ENCODE measurements at places on chromosomes 5 and 9. TPM values are rescaled to one million over a fixed set of nuclear protein-coding genes. Genes with fewer than 3 reads are reported as not detected.

HMGCR gene
- total RNA-seq = 199 TPM

PCSK5 gene
- total RNA-seq = 10.7 TPM

GLRA1 gene
- total RNA-seq = not detected

GRCh38 chr5:43193894-43194265, 1.9 kb downstream of the NIM1K start:
- no peak for DNase-seq

CDKN2A gene
- total RNA-seq = 0.69 TPM

DNA sequence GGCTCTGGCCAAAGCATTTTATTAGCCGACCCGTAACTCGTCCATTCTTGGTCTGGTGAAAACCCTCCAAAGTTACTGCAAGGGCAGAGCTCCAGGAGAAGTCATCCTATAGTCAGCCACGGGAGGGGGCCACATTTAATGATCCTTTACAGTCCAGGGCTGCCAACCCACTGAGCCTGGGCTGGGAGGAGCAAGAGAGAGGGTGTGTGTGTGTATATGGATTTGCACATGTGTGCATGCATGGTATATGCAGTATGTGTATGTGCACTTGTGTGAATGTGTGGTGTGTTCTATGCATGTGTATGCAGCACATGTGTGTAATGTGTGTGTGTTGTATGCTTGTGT, 4.2 kb upstream of the RASGEF1C start:
- no peak for DNase-seq

OCLN gene
- 76.3 TPM for total RNA-seq

ODF2 gene
- total RNA-seq = 19.9 TPM

NIPAL4 gene
- total RNA-seq = 0.20 TPM

GRCh38 chr9:69400470-69400869, 75.5 kb downstream of the ENTREP1 start:
- no peak for DNase-seq

DNA sequence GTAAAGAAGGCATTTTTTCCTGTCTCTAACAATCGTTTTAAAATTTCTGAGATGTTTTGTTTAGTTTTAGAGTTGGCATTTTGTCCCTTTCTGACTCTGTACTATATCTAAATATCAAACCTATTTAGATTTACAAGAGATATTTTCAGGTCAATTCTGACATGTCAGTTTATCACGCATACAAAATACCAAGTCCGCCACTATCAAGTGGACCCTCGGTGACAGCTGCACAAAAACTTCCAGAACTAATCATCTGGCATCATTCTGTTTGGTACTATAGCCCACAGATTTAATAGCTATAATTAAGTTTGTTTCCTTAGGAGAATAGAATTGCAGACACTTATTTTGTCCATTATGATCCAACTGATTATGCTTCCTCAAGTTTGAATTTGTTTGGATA, 1278.2 kb downstream of the CDH12 start:
- no peak for DNase-seq

- no peak for DNase-seq
These were observed 279.7 kb downstream of the NTRK2 start for GRCh38 chr9:84949258-84949657.

ZBTB6 gene
- 9.3 TPM for total RNA-seq

CKMT2 gene
- total RNA-seq = 2.4 TPM

- no peak for DNase-seq
These were observed 53.6 kb upstream of the CCNG1 start for GRCh38 chr5:163383754-163384153.

- DNase-seq = no peak
These were observed 364.2 kb upstream of the PDE4D start for GRCh38 chr5:60257596-60258271.

DNA sequence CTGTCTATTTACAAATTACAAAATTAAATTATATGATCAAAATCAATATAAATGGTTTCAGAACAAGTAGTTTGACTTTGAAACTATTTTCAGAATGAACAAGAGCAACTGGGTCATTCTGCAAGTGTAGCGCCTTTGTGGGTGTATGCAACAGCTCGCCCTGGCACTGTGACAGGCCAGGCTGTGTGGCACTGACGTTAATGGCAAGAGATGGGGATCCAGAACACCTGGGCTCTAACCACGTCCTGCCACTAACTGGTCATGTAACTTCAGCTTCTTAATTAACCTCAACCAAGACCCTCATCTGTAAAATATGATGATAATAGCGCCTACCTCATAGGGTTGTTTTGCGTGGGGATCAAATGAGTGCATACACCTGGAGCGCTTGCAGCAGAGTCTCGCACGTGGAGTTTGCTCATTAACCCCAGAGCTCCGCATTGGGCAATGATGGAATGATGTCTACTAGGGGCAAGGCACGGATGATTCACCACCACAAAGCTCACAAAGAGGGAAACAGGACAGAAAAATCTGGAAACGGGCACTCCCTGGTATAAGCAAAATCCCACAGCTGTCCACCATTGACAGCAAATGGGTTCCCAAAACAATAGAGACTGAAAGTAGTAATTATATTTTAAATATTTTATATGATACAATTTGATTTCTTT, 639.4 kb downstream of the SEMA5A start:
- DNase-seq = no peak

PIP5K1B gene
- 6.1 TPM for total RNA-seq

GRCh38 chr5:146321571-146321970, 17.1 kb upstream of the POU4F3 start:
- DNase-seq = no peak

PPP3R2 gene
- not detected for total RNA-seq

CATSPER3 gene
- total RNA-seq = not detected

DNA sequence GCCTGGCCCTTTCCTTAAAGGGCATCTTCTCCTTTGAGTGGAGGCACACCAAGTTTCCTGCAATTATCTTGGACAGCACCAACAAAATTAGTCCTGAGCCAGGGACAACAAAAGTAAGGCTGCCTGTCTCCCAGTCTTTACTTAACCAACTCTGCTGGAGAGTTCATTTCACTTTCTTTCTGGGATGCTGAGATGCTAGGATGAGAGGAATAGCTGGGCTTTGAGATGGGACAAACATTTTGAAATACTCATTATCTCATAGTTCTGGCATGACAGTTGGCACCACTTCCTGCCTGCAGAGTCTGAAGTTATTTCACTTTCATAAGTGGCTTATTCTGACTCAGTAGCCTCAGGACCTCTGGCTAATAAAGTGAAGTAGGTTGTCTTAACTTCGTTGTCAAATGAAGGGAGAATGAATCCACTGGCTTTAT, 157.0 kb downstream of the C9orf152 start:
- no peak for DNase-seq

DNA sequence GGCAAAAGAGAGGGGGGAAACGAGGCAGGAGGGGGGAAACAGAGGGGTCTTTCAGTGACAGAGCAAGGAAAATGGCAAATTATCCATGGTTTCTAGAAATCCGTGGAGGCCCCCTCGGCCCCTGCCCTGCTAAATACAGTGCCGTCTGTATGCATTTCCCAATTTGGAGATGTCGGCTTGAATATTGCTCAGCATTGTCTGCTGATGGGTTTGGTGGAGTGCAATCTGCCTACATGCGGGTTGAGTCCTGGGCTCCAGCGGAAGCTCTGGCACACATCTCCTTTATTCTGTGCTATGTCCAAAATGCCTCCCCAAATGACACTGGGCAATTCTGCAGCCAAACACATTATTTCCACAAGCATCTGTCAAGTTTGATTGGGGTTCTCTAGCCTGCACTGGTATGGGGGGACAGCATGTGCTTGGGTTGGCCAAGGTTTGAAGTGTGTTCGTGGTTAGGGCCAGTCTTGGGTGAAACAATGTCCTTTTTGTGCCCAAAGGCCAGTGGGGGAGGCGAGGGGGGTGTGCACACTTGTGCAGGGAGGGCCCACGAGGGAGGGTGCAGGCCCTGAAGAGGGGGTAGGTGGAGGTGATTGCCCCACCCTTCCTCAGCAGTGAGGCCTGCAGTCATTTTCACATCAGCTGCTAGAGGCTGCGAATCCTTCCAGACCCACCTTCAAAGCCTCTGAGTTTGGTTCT, 6.2 kb upstream of the NEUROG1 start:
- DNase-seq = no peak

DNA sequence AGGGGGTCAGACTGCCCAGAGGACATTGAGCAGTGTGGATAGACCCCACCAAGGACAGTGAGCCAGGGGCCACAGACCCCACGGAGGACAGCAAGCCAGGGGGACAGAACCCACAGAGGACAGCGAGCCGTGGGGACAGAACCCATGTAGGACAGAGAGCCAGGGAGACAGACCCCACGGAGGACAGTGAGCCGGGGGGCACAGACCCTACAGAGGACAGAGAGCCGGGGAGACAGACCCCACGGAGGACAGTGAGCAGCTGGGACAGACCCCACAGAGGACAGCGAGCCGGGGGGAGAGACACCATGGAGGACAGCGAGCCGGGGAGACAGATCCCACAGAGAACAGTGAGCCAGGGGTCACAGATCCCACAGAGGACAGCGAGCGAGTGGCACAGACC, 3.4 kb upstream of the ZDHHC11 start:
- no peak for DNase-seq

DNA sequence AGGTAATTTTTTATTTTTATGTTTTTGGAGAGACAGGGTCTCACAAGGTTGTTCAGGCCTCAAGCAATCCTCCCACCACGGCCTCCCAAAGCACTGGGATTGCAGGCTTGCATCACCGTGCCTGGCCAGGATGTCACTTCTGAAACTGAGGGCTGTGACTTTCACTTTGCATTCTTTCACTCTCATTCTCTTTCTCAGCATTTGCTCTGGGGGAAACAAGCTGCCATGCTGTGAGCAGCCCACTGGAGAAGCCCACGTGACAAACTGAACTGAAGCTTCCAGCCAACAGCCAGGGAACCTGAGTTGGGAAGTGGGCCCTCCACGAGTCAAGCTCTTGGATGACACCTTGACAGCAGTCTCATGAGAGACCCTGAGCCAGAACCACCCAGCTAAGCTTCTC, 109.4 kb downstream of the C5orf15 start:
- no peak for DNase-seq

SLC45A2 gene
- not detected for total RNA-seq

DNA sequence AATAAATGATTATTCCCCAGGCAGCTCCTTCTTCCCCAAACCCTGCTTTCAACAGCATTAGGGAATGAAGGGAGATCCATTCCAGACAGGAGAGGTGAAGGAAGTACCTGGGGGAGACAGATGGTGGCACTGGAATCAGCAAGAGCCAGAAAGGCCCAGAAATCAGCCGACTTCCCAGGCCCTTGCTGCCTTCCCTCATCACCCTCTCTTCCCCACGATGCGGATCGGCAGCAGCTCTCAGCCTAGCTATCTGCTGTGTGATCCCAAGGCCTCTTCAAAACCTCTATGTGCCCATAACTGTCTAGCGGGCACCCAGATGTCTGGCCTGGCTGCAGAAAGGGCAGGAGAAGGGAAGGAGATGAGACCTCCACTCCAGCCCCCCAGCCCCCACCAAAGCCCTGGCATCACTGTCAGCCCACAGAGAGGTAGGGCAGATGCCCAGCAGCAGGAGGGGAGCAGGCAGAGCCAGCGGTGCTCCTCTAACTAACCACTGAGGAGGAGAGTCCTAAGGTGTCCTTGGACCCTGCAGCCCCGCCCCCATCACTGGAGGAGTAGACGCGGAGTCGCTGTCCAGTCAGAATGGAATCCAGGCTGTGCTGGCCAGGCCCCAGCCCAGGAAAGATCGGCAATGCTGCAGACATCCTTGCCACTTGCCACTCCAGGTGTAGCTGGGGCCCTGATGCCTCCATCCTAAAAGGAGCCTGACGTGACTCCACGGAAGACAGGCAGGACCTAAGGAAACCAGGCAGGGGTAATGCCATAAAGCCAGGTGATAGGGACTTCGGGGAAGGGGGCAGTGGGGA, 12.7 kb downstream of the CNTFR start:
- DNase-seq = no peak

DNA sequence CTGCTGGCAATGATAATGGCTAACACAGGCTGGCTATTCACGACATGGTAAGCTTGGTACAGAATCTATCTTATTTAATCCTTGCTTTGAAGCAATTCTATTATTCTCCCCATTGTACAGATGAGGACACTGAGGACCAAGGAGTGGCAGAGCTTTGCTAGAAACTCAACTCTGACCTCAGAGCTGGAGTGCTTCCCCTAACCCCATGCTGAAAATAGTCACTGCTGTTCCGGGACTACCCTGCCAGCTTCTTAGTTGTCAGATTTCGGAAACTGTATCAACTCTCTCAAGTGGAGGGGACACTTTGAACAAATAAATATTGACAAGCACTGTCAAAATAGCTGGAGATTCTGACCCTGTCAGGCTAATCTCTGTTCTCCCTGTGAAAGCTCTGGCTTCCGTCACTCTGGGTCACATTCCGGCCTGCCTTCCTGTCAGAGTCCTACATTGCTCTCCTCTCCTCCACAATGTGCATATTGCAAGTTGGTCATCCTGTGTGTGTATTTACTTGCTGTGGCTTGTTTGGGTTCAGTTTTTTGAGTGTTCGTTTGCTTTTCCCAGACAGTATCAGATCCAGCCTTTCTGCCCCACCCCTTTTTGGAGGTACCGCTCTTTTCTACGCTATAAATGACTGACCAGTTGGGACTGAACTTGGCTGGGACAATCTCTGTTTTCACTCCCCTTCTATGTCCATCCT, 134.3 kb upstream of the MAP1B start:
- no peak for DNase-seq

GRCh38 chr5:39506211-39506610, 81.4 kb upstream of the DAB2 start:
- DNase-seq = no peak

NUTM2G gene
- total RNA-seq = 0.25 TPM

DNA sequence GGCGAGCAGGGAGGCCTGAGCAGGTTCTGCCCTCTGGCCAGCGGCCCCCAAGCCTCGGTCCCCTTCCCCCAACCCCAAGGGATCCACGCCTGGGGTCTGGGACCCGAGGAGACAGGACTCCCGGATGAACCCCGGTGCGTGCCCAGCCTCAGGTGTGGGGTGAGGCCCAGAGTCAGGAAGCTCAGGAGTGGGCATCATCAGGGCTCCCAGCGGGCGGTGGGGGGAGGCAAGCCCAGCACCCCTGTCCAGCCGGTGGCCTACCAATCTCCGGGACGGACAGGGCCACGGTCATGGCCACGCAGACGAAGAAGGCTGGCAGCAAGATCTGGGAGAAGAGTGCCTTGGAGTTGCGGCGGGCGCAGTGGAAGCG, 14.5 kb downstream of the ABCA2 start:
- no peak for DNase-seq

GRCh38 chr5:189976-190365, 1.3 kb upstream of the LRRC14B start:
- DNase-seq = no peak

- DNase-seq = no peak
These were observed 90.6 kb downstream of the PHF2 start for GRCh38 chr9:93667006-93667405.

DNA sequence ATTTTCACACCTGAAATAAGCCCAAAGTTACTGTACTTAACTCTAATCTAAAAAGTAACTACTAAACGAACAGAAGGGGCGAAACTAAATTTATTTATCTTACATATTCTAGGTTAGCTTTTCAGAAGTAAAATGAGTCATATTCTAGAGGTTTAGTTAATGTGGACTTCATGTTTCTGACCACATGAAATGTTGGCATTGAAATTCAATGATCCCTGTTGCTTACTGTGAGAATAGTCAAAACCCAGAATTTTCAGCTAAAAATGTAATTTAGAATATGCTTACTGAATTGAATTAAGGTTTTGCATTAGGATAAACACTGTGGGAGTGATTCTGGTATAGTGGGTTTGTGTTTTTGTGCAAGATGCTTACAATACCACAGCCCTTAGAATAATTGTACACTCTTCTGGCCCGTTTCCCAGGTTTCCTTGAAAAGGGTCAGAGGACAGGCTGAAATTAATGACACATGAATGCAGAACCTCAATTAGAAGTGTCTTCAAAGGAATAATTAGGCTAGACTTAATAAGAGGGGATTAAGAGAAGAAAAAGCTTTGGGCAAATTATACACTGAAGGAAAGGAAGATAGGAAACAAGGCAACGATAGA, 1.4 kb upstream of the SNX18 start:
- no peak for DNase-seq

GRCh38 chr5:97820138-97820537, 637.1 kb upstream of the RIOK2 start:
- DNase-seq = no peak
